Myometrial cell (primary cell): ENCODE measurements at places on chromosomes 11 and 22. TPM values are rescaled to one million over a fixed set of nuclear protein-coding genes. Genes with fewer than 3 reads are reported as not detected.

ZW10 gene
- 16.7 and 17.5 TPM in 2 replicates for total RNA-seq

OAF gene
- 98.4 and 129 TPM in 2 replicates for total RNA-seq

MMP12 gene
- not detected in 2 replicates for total RNA-seq

MS4A12 gene
- total RNA-seq: not detected in 2 replicates

CNTF gene
- 0.71 TPM in 1 of 2 replicates, not detected in the other for total RNA-seq

CARD18 gene
- total RNA-seq: not detected in 2 replicates

KRTAP5-9 gene
- total RNA-seq: not detected in 2 replicates

NCAM1 gene
- 2.9 and 6.9 TPM in 2 replicates for total RNA-seq

FDXACB1 gene
- 3.7 and 4.3 TPM in 2 replicates for total RNA-seq

EIF4ENIF1 gene
- 7.2 and 11.9 TPM in 2 replicates for total RNA-seq

MTMR3 gene
- 16.0 and 25.7 TPM in 2 replicates for total RNA-seq

LRRN4CL gene
- 5.8 and 6.6 TPM in 2 replicates for total RNA-seq

PAMR1 gene
- 68.3 and 68.9 TPM in 2 replicates for total RNA-seq

MIOX gene
- total RNA-seq: not detected in 2 replicates

ARHGAP20 gene
- total RNA-seq: 1.2 and 2.3 TPM in 2 replicates

SLC37A2 gene
- 5.2 and 5.5 TPM in 2 replicates for total RNA-seq

TSGA10IP gene
- total RNA-seq: not detected in 2 replicates

DLAT gene
- 40.1 and 47.3 TPM in 2 replicates for total RNA-seq

ATP5MG gene
- 56.0 and 56.5 TPM in 2 replicates for total RNA-seq

LRRC74B gene
- total RNA-seq: not detected in 2 replicates

OR8G1 gene
- total RNA-seq: not detected in 2 replicates

OR51I2 gene
- total RNA-seq: not detected in 2 replicates
